EH (cell line): ENCODE measurements at places on chromosomes 11 and 22.
A peak's percentile ranks its signal among the peaks of the same experiment; 100 is the strongest.

- no peak for DNase-seq
Observed at GRCh38 chr22:31259798-31260473, 32.4 kb downstream of the PIK3IP1 start.

DNA sequence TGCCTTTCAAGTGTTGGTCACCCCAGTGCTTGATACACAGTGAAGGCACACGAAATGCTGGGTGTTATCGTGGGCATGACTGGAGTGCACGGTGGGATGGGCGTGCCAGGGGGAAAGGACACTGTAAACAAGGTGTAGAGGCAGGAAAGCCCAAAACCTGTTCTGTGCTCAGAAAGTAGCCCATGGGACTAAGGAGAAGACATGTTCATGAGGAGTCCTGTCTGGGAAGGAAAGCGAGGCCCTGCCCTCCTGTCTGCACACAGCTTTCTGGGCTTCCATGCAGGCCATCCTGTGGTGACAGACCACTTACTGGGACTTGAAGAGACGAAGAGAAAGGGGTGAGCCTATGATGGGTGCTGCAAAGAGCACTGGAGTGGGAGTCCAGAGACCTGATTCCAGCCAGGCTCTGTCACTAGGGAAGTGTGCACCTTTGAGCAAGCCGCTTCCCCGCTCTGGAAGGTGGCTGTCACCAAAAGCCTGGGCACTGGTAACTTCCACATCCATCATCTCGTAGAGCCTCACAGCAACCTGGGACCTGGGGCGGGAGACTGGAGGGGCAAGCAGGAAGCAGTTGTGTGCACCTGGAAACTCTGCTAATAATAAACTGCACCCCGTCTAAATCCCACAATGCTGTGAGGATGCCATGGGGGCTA is 846 bp upstream of the POU2F3 start:
- no peak for DNase-seq

- DNase-seq = peak; percentile 75
Observed at GRCh38 chr22:42661985-42662831, 13.0 kb upstream of the CYB5R3 start.

DNA sequence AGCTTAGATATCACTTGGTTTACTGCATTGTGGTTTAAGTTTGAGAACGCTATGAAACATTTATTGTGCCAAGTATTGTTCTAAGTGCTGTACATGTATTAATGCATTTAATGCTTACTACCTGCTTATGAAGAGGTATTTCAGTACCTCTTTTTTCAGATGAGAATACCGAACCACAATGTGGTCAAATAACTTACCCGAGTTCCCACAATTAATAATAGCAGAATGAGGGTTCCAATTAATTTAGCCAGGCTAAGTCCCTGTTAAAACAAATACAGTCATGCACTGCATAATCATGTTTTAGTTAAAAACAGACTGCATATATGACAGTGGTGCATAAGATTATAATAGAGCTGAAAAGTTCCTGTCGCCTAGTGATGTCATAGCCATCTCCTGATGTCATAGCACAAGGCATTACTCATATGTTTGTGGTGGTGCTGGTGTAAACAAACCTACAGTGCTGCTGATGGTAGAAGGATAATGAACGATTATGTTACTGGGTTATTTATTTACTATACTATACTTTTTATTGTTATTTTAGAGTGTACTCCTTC is 4.3 kb downstream of the ZC3H12C start:
- DNase-seq = no peak

GRCh38 chr11:115682101-115682500 is 177.9 kb upstream of the CADM1 start:
- DNase-seq = peak; percentile 84

GRCh38 chr11:18172666-18173065 is at the start of gene MRGPRX4:
MRGPRX4 (plus strand) TSS chr11:18172837; CDS start chr11:18173257, 420 bp downstream.
- DNase-seq = no peak

- no peak for DNase-seq
Observed at GRCh38 chr11:108125096-108125495, 3.7 kb downstream of the ACAT1 start.

GRCh38 chr11:107719557-107720302 is 7.9 kb upstream of the SLN start:
- peak; percentile 22 for DNase-seq

GRCh38 chr22:49446759-49447710 is 380.6 kb downstream of the BRD1 start:
- DNase-seq = no peak

DNA sequence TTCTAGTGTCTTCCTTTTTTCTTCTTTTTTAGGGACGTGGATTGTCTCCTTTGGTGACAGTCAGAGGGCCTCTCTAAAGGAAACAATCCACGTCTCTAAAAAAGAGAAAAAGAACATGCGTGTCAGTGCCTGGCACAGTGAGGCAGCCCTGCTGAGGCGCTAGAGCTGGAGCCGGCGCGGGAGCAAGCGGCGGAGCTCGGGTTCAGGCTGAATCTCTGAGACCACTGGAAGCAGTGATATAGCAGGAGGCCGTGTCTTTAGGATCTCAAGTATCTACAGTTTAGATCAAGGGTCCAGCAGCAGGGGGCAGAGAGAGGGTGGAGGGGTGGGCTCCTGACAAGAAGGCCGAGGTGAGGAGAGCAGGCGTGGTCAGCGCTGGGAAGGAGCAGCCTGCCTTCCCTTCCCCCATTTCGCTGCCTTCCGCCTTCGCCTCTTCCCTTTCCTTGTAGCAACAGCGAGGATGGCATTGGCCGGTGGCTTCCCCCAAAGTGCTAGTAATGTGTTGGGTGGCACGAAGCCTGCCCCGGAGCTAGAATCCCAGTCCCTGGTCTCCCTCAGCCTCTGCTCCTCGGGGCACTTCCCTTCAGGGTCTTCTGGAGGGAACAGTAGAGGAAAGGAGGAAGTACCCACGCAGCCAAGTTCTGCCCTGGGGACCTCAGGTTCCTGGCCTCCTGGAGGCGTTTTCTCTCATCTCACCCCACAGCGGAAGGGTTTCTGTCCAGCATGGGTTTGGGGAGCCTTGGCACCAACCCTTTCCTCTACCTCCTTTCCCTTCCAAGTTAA is 28.2 kb upstream of the RAB1B start:
- DNase-seq = no peak

DNA sequence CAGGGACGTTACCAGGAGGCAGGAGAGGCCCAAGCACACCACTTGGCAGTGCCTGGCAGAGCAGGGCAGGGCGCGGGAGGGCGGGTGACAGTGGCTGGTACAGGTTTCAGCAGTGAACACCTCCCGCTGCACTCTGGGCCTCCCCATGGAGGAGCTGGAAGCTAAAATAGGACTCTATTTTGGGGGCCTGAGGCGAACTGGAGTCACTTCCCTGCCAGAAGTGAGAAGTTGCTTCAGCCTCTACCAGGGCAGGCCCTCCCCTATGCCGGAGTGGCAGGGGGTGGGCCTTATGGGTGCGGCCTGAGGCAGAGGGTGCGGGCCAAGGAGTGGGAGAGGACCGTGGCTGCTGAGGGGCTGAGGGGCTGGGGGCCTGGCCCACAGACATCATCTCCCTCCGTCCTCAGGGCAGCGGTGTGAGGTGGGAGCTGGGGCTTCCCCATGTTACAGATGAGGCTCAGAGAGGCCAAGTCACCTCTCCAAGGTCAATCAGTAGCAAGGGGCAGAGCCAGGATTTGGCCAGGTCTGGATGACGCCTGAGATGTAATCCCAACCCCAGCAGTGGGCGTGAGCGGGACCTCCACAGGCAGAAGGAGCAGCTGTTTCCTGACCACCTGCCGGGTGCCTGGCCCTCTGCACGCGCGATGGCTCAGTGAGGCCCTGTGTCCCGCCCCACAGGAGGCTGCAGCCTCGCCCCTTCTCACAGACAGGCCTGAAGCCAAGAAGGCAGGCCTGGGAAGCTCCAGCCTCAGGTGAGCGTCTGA is 39.3 kb downstream of the KCNJ4 start:
- DNase-seq = no peak

DNA sequence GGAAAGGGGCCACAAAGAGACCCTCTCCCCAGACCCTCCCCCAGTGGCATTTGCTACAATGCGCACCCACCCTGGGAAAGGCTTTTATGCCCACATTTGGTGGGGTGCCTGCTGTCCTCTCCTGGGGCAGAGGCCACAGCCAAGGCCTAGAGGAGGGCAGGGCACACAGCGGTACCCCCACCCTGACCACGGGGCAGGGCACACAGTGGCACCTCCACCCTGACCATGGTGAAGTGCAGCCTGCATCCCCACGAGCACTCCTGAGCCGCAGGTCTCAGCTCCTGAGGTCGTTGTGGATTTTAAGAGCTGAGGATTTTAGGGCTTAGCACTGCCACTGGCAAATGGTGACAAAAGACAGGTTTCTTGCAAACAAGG is 34.1 kb downstream of the CERK start:
- DNase-seq = no peak

GRCh38 chr11:72935700-72936099 is 121.5 kb downstream of the ATG16L2 start:
- DNase-seq = no peak

GRCh38 chr11:128326791-128327190 is 260.6 kb downstream of the ETS1 start:
- DNase-seq = no peak

DNA sequence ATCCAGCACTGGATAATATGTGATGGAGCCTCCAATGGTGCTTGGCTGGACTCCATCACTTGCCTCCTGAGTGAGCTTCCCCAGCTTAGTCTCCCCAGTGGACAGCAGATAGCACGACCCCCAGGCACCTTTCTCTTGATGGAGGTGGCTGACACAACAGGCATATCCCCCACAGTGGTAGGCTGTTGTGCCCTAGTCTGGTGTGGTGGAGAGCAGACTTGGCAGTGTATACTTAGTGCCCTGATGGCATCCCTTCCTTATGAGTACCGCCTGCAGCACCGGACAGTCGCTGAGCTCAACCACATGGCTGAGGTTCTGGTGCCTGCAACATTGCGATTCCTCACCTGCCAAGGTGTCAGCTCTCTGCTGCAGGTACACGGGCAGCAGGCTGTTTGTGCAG is 50.1 kb downstream of the DNHD1 start:
- DNase-seq = no peak

DNA sequence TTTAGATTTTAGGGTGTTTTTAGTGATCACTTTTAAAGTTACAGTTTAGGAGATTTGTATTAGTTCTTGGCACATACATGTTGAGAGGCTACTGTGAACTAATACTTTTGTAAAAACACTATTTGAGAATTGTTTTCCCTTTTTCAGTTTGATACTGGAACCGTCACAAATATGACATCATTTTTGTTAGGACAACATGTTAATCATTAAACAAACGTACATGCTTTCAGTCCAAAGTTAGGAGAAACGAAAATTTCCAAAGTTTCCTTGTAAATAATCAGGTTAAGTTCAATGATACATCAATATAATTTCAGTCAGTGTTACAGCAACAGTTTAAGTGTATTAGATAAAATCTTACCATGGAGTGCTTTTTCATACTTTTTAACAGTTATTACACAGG is 53.1 kb downstream of the SPECC1L start:
- no peak for DNase-seq

GRCh38 chr11:55106391-55106790 is 155.6 kb upstream of the TRIM48 start:
- DNase-seq = no peak

DNA sequence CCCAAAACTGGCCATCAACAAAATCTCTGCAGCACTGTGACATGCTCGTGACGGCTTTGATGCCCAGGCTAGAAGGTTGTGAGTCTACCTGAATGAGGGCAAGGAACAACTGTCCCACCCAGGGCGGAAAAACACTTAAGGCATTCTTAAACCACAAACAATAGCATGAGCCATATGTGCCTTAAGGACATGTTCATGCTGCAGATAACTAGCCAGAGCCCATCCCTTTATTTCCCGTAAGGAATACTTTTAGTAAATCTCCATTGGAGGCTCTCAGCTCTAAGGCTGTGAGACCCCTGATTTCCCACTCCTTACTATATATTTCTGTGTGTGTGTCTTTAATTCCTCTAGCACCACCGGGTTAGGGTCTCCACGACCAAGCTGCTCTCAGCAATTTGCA is 3.4 kb downstream of the CHORDC1 start:
- no peak for DNase-seq

- peak; percentile 18 for DNase-seq
Observed at GRCh38 chr22:36565686-36566085, 36.7 kb upstream of the EIF3D start.

- no peak for DNase-seq
Observed at GRCh38 chr11:33697997-33698396, 2.6 kb downstream of the C11orf91 start.

- peak; percentile 45 for DNase-seq
Observed at GRCh38 chr11:368414-369335, 624 bp upstream of the B4GALNT4 start.

GRCh38 chr11:95991545-95991944 is 67.6 kb upstream of the MTMR2 start:
- peak; percentile 78 for DNase-seq

DNA sequence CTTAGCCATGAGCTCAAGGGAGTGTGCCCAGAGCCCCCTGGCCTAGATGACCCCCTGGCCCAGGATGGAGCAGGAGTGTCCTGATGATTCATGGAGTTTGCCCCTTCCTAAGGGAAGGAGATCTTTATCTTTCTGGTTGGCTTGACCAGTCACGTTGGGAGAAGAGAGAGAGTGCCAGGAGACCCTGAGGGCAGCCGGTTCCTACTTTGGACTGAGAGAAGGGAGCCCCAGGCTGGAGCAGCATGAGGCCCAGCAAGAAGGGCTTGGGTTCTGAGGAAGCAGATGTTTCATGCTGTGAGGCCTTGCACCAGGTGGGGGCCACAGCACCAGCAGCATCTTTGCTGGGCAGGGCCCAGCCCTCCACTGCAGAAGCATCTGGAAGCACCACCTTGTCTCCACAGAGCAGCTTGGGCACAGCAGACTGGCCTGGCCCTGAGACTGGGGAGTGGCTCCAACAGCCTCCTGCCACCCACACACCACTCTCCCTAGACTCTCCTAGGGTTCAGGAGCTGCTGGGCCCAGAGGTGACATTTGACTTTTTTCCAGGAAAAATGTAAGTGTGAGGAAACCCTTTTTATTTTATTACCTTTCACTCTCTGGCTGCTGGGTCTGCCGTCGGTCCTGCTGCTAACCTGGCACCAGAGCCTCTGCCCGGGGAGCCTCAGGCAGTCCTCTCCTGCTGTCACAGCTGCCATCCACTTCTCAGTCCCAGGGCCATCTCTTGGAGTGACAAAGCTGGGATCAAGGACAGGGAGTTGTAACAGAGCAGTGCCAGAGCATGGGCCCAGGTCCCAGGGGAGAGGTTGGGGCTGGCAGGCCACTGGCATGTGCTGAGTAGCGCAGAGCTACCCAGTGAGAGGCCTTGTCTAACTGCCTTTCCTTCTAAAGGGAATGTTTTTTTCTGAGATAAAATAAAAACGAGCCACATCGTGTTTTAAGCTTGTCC is 14.3 kb downstream of the ADORA2A start:
- no peak for DNase-seq
